ENCODE measurements at places on chromosomes 12 and 14.
A peak's percentile ranks its signal among the peaks of the same experiment; 100 is the strongest.

DNA sequence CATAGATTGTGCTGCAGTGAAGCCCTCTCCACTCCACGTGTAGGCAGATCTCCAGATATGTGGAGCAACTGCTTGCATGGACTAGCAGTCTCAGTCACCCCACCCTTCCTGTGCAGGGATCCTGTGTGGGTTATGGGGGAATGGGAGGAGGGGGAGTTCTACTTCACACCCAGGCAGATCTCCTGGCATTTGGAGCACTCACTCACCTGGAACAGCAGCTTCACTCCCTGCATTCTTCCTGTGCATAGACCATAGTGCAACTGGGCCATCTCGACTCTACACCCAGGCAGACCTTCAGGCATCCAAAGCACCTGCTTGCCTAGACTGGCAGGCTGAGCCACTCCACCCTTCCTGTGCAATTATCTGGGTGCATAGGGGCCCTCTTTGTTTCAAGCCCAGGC, 96.0 kb upstream of the PCED1B start:
- DNase-seq: no peak

- DNase-seq: no peak
Measured at GRCh38 chr14:95196268-95196667, 38.9 kb upstream of the DICER1 start.

DNA sequence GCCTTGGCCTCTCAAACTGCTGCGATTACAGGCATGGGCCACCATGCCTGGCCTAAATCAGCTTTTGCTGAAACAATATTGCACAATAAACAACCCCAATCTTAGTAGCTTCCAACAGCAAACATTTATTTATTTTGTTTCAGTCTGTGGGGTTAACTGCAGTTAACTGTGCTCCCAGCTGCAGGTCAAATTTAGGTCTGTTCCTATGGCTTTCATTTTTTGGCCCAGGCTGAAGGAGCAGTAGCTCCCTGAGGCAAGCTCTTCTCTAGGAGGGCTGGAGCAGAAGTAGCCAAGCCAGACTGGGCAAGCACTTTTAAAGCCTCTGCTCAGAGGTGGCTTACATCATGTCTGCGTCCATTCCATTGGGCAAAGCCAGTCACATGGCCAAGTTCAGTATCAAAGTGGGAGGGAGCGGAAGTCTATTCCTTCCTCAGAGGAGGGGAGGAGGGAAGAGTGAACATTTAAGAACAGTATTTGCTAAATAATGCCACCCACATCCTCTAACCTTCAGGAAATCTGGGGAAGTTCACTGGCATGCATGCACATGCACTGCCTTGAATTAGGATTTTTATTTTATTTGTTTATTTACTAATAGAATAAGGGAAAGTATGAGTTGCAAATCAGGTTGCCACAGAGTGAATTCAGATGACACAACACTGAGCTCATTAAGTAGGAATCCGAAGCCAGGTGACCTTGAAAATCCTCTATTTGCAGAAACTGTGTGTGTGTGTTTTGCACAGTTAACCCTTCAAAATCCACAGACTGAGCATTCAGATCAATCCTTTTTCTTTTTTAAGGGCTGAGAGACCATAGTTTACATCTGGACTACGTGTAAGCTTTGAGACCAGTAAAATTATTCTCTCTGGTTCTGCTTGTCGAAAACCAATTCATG, 122.0 kb upstream of the SEL1L start:
- no peak for DNase-seq

DNA sequence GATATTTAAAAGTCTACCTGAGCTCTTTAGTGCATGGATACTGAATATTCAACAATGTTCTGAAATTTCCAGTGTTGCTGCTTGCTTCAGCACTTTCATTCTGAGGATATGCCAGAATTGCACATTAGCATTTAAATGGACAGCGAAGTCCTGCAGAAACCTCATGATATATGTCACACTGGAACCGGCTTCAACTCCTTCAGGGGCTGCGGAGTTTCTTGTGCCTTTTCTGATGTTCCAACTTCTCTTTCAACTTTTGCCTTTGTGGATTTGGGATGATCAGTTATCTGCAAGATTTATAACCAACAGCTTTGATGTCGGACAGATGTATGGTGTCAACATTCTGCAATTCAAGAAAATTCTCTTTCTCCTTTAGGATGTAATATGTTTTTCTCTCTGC, 142.5 kb upstream of the LMNTD1 start:
- DNase-seq: no peak

DNA sequence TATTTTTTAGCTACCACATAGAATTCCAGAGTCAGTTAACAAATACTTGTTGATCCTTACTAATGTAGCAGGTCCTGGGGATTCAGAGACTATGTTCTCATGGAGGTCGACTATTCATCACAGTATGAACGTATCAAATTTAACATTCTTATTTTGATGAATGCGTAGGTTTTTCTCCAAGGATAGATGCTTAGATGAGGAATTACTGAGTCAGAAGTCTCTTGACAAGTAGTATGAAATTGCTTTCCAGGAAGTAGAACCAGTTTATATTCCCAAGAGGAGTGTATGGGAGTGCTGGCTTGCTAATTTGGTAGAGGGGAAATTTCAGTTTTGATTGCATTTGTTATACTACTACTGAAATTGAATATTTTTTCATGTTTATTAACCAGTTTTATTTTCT, 42.8 kb upstream of the CRADD start:
- no peak for DNase-seq

- DNase-seq: no peak
Measured at GRCh38 chr12:67517181-67517887, 131.2 kb upstream of the DYRK2 start.

GRCh38 chr14:100498068-100498467, 89.1 kb downstream of the BEGAIN start:
- peak; percentile 48 for DNase-seq

DNA sequence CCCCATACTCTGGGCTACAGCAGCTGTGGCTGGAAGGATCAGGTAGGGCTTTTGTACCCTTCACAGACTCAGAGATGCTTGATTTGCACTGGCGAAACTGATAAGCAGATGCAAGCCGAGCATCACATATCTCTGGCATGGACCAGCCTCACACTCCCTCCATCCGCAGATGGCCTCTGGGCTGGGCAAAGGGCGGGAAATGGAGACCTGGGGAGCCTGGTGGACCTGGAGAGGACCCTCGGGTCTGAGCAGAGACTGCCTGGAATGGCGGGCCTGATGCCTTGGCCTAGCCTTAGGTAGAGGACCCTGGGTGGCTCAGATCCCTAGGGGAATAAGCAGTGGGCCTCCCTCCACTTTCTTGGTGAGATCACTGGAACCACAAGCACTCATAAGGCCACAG, 53.2 kb downstream of the GALNT16 start:
- no peak for DNase-seq

GRCh38 chr12:97910559-97910958, 448.0 kb downstream of the RMST start:
- no peak for DNase-seq

- DNase-seq: no peak
Measured at GRCh38 chr12:110182281-110182680, 58.1 kb downstream of the IFT81 start.

GRCh38 chr12:129911428-129912049, 7.7 kb upstream of the TMEM132D start:
- DNase-seq: peak; percentile 88

DNA sequence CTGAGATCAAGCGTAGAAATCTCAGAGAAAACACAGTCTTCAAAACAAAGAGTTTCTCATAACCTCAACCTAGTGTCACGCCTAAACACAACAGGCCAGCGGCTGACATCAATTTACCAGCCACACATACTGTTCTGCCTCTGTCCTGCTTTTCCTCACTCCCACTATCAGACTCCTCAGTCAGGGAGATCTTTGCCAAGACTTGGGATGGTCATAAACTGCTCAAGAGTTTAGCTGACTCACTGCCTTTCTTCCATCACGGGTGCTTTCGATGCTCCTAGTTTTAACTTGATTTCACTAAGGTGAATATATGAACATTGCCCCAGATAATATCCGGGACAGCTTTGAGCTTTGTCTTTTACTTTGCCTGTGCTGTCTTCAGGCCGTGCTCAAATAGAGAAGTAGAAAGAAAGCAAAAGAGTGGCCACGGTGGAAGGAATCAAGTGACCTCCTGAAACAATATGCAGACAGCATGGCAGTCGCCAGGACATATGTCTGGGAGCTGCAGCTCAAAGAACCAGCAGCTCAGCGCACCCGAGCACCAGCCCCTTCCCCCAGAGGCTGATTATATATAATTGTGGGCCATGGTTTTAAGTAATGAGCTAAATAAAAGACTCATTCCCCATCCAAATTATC, 12.1 kb downstream of the MDM1 start:
- DNase-seq: no peak

GRCh38 chr12:126107659-126108058, 1042.4 kb downstream of the AACS start:
- no peak for DNase-seq

- no peak for DNase-seq
Measured at GRCh38 chr14:58362798-58363412, 32.8 kb upstream of the TOMM20L start.

GRCh38 chr12:128578045-128578444, 245.7 kb downstream of the SLC15A4 start:
- DNase-seq: no peak

DNA sequence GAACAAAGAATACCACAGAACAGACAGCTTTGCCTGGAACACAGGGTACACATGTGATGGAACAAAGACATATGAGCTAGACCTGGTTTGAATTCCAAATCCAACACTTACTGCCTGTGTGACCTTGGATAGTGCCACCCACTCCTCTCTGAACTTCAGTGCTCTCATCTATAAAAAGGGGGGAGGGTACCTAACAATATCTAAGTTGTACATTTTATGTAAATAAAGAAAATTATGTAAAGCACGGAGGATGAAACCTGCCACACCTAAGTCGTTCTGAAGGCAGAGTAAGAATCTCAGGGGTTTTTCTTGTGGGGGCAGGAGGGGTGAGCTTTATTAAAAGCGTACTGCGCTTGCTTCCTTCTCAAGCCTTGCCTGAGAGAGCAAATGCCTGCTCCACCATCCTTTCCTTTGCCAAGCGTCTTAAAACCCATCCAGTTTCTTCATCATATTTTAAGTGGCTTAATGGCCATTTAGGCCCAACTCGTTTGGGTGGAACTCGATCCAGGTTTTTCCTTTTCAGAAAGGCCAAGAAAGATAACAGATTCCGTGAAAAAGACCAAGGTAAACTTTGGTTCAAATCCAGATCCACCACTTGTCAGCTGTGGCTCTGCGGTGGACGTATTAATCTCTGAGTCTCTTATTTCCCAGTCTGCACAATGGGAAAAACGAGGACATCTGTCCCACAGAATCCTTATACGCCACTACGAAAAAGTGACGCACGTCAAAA, 946 bp downstream of the DDX24 start:
- DNase-seq: no peak

DNA sequence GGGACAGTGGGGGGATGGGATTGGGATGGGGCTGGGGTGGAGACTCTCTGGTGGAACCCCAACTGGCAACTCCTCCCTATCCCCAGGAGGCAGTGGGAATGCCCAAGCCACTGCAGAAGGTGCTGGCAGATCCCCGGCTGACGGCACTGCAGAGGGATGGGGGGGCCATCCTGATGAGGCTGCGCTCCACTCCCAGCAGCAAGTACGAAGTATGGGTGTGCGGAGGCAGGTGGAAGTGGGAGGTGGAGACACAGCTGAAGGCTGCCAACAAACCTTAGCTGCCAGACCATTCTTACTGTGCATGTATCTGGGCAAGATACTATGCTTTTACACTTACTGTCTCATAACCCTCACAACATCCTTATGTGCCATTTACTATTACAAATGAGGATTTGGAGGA, 8.2 kb downstream of the ARHGEF40 start:
- DNase-seq: no peak

DNA sequence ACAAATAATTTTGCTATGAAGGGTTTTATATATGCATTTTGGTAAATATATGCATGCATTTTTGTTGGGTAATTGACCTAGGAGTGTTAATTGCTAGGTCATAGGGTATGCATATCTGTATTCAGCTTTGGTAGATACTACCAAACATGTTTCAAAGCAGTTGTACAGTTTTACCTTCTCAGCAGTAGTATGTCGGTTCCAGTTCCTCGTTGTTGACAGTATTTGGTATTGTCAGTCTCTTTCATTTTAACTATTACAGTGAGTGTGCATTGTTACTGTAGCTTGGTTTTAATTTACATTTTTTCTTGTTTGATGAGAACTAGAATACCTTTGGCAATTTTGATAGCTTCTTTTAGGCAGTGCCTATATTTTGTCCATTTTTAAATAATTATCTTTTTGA, 98.9 kb downstream of the ARID2 start:
- no peak for DNase-seq

DNA sequence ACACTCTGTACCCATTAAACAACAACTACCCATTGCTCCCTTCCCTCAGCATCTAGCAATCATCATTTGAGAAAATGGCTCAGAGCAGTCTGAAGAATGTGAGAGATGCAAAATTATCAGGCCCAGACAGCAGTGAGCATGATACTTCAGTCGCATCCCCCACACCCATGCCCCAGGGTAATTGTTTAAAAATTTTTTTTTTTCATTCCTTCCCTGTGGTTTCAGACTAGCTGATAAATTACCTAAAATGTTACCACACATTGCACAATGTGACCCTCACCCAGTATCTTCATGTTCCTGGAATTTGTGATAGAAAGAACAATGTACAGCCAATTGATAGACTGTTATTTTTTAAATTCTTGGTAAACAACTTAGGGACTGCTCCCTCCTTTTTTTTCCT, 11.3 kb upstream of the USP15 start:
- DNase-seq: no peak

- DNase-seq: no peak
Measured at GRCh38 chr14:63493246-63493645, 49.9 kb downstream of the PPP2R5E start.

GRCh38 chr14:95964901-95965300, 74.3 kb upstream of the C14orf132 start:
- DNase-seq: no peak

- no peak for DNase-seq
Measured at GRCh38 chr12:80352474-80352873, 91.6 kb upstream of the PTPRQ start.

DNA sequence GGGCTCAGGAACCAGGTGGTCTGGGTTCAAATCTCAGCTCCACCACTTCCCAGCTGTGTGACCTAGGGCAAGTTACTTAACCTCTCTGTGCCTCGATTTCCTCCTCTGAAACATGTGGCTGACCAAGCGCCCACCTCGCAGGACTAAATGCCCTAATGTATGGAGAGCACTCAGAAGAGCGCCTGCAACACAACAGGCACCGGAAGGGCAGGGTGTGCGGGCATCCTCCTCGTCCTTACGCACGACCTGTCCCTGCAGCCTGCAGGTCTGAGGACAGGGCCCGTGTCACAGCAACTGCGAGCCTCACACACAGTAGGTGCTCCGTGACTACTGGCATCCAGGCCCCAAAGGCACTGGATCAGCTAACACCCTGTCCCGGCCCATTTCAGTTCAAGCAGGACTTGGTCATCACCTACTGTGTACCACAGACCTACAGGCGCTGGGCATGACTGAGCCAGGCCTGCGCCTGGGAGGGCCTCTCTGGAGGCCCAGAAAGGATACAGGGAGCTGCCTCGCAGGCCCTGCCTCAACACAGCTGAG, 131.5 kb downstream of the NCOR2 start:
- DNase-seq: no peak

DNA sequence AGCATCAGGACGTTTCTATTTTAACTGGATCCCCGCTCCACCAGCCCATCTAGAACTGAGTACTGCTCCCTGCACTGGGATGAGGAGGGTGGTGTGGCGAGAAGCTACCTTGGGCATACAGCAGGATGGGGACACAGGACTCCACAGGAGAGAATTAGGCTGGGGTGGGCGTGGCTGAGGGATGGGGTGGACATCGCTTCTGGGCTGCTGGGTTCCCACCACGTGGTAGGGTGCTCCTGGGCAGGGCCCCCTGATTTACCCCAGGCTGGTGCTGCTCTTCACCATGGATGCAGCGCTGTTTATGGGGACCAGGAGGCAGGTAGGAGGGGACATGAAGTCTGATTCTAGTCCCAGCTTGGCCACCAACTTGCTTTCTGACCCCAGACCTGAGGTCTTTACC, 41.9 kb downstream of the VDR start:
- DNase-seq: no peak
